ENCODE measurements at places on chromosomes 2 and 18. TPM values are rescaled to one million over a fixed set of nuclear protein-coding genes. Genes with fewer than 3 reads are reported as not detected.

- DNase-seq = no peak
These were observed 112.7 kb downstream of the MCFD2 start for GRCh38 chr2:46802665-46803546.

DNA sequence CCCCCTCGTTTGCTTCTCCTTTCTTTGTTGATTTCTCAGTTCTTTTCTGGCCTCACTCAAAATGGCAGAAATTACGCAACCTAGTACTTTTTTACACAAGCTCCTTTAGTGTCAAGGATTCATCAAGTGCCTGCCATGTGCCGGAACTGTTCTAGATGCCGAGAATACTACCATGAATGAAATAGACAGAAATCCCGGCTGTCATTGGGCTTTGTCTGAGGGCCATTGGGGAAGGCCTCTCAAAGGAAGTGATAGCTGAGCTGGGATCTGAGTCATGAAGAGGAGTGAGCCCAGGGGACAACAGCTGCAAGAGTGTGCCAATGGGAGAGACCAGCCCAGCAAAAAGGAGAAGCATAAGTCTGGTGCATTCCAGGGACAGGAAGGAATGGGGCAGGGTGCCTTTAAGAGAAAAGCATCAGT lies 34.3 kb upstream of the PPP1CB start:
- DNase-seq = peak; percentile 79

- peak; percentile 30 for DNase-seq
These were observed 67.4 kb downstream of the NAB1 start for GRCh38 chr2:190716176-190716807.

GRCh38 chr18:44290366-44290977 lies 390.2 kb upstream of the SETBP1 start:
- no peak for DNase-seq

GRCh38 chr2:36277146-36277808 lies 78.3 kb upstream of the CRIM1 start:
- DNase-seq = peak; percentile 93

DNA sequence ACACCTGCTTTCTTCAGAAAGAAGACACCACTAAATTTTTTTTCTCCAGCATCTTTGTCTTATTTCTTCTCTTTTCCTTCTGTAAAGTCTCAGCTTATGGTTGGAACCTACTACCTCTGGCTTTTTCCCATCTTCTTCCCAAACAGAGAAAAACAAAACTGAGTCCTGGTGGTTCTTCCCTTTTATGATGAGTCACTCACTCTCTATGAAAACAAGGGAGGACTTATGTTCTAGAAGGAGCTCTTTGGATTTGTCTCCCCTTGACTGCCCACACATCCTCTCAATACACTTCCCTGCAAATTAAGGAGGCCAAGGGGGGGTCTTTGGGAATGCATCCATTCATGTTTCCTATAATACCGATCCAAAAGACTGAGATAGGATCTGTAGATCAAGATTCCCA lies 22.1 kb upstream of the MEIS1 start:
- DNase-seq = no peak

GRCh38 chr18:10454681-10455557 lies 484 bp downstream of the APCDD1 start:
- DNase-seq = no peak

DNA sequence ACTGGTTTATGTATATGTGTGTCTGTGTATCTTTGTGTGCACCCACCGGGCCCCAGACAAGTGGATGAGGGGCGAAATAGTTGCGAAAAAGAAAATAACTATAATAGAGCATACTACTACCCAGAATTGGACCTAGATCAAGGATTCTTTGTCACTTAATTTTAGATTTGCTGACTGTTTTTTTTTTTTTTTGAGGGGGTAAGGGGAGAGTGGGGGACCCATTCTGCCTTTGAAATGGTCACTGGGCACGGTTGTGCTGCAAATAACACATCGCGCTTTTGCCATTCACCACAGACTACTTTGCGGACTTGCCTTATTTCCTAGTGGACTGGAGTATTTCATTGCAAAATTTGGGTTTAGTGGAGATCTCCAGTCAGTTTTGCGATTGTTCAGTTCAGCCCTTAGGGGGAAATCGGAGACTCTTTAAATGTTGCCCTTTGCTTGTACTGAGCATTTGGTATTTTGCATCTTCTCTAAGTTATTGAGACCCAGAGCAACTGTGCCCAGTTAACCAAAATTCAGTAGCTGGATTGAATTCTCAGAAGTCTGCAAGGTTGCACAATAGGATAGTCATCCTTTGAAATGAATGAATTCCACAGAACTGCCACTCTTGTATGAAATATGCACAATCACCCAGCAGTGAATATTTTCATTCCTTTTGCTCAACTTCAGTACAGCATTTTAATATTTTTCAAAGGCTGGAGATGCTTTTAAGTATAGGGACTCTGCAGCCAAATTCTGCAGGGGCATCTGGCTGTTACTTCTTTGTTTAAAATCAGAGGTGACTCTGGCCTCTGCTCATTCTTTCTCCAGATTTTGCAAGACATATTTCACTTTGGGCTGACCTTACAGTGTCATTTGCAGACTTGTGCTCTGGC lies 2.9 kb downstream of the TRIB2 start:
- no peak for DNase-seq

- peak; percentile 3 for DNase-seq
These were observed 894.5 kb upstream of the POU3F3 start for GRCh38 chr2:103959174-103960128.

DNA sequence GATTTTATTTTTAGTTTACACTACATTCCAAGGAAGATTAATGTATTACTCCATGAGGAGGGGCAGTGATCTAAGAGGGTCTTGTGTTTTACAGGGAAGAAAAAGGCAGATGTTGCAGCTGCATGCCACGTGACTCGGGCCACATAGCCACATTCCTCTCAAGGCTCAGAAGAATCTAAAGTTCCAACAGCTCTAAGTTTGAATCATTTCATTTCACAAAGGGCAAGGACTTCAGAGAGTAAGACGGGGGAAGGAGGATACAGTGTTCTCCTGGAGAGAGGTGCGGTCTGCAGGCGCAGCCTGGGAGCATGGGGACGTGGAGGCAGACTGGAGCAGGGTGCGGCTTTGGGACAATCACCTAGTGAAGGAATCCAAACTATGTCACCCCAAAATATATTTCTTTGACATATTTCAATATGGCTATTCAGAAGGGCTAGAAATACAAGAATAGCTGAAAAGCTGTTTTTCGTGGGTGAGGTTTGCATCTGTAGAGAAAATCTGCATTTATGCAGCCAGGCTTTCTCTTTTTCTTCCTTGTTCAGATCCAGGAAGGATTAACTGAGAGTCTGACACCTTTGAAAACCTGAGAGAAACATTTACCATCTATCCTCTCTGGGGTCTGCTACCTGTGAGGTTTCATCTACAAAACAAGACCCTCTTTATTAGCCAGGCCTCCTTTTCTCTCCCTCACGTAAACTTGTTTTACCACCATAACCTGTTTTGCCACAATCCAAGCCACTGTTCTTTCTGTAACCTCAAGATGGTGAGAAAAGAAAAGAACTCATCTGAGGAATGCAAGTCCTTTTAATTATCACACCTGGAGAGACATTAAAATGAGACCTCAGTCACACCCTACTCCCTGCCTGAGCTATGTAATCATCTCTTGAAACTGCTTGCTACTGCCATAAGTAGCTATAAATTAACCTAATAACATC lies 165.1 kb upstream of the NDUFV2 start:
- no peak for DNase-seq

GRCh38 chr2:206915121-206915520 lies 24.2 kb upstream of the CPO start:
- peak; percentile 89 for DNase-seq

DNA sequence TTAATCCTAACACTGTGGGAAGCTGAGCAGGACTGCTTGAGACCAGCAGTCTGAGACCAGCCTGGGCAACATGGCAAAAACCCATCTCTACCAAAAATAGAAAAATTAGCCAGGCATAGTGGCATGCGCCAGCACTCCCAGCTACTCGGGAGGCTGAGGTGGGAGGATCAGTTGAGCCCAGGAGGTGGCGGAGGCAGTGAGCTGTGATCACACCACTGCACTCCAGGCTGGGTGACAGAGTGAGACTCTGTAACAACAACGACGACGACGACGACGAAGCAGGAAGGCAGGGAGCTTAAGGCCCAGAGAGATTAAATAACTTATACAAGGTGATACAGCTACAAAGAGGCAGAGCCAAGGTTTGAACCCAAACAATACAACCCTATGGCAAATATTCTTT lies 37.3 kb downstream of the CFAP36 start:
- no peak for DNase-seq

GRCh38 chr2:56034258-56034657 lies 110.7 kb upstream of the EFEMP1 start:
- no peak for DNase-seq

DNA sequence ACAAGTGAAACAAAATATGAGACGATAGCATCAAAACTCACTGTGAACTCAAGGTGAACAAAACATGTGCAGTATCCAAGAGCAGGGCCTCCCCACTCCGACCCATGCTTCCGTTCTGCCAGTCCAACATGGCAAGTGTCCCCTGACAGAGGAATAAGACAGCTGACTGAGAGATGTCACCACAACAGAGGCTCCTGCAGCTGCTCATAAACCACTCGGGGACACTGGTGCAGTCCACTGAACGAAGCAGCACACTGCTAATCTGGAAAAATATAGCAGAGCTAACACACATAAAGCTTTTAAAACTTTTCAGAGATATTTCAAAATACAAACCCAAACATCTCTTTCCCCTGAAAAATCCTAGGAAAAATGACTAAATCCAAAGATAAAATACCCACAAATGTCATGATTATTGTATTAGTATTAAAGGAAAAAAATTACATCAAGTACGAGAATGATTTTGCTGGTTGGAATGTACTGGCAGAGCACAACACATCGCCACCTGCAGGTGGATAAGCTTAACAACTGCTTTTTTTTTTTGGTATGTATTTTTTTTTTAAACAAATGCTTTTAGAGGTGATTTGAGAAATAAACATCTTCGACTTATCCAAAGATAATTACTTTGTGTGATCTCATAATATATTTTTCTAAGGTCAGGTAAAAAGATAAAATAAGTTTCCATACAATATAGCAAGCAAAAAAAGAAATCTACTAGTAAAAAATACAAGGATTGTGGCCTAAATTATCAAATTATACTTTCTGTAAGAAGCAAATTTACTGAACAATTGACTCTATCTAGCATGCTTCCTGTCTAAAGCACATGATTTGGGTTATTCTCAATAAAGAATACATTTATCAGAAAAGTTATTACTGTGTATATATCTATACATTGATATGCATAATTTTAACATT lies 18.6 kb downstream of the THADA start:
- peak; percentile 60 for DNase-seq

GRCh38 chr2:61950571-61951315 lies 45.3 kb downstream of the COMMD1 start:
- DNase-seq = no peak

DNA sequence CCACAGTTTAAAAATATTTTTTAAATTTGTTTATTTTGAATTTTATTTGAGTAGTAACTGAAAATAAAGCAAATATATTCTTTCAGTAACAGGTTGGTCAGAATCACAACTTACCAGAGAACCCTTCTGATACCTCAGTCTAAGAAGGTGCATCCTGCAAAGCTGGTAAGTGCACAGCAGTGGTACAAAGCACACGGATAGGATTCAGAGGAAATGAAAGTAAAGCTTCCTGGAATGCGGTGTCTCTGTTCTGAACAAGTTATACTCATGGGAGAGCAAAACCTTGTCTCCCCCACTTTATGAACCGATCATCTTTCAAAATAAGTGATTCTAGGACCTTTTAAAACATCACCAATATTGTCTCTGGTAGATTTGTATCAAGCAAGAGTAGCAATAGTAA lies 398.3 kb downstream of the TMX3 start:
- DNase-seq = peak; percentile 38

GRCh38 chr2:39642051-39642718 lies 23.5 kb upstream of the TMEM178A start:
- peak; percentile 94 for DNase-seq

DNA sequence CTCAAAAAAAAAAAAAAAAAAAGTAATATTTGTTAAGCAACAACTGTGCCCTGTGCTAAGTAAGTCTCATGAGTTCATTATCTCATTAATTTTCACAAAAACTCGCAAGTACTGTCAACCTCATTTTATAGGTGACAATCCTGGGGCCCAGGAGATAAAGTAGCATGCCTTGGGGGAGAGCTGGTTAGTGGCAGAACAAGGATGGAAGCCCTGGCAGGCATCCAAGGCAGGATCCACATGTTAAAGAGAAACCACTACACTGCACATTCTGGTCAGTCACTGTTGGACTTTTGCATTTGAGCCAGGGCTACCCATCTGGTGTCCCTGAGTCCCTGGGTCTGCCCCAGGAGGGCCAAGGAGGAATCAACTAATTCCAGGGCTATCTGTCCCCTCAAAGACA lies 54.6 kb downstream of the ZFP36L2 start:
- DNase-seq = peak; percentile 62

GRCh38 chr2:48180557-48180956 lies 274.3 kb upstream of the FBXO11 start:
- no peak for DNase-seq

- DNase-seq = no peak
These were observed 52.3 kb downstream of the FOXI3 start for GRCh38 chr2:88400037-88400767.

DNA sequence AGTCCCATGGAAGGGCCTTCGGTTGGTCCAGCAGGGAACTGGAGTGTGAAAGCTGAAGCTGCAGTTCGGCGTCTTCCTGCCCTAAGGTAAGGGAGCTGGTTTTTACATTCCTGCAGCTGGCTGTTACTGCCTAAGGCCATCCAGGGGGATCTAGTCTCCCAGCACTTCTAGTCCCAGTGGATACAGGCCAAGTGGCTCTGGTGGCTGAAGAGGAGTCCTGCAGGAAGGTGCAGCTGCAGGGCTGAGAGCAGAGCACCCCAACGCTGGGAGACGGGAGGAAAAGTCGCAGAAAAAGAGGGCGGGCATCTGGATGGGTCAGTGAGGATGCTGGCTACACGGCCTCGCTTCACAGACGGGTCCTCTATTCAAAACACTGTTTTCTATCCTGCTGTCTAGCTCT lies 225.0 kb upstream of the HS6ST1 start:
- no peak for DNase-seq

GRCh38 chr18:72412927-72413326 lies 131.2 kb downstream of the CBLN2 start:
- no peak for DNase-seq

DNA sequence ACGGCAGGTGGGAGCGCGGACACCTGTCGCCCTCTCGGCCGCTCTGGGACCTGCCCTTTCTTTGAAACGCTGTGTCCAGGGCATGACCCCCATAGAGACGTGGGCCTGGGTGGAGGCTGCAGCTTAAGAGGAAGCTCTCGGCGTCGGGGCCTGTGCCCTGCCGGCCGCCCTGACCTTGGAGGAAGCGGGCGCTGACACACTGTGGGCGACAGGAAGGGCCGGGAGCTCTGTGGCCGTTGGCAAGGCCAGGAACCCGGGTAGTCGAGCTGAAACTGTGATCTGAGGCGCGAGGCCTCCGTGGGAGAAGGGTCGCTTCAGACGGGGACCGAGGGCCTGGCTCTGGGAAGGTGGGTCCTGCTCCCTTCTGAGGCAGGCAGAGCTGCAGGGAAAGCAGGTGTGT lies 28.2 kb downstream of the KCNG2 start:
- DNase-seq = no peak

The CRYGD gene
- not detected for total RNA-seq

The LBX2 gene
- 0.45 TPM for total RNA-seq

The ELMOD3 gene
- total RNA-seq = 14.9 TPM

The THOC1 gene
- 52.6 TPM for total RNA-seq

The SLC5A7 gene
- not detected for total RNA-seq

The KCNF1 gene
- total RNA-seq = 0.71 TPM

The GREB1 gene
- 3.4 TPM for total RNA-seq

The GPR45 gene
- total RNA-seq = not detected

The EML6 gene
- total RNA-seq = 0.67 TPM

The PID1 gene
- total RNA-seq = 6.9 TPM

The POTEC gene
- total RNA-seq = 0.98 TPM

The SS18 gene
- 103 TPM for total RNA-seq

The VWA3B gene
- not detected for total RNA-seq

The CHRNG gene
- not detected for total RNA-seq
